ENCODE measurements at places on chromosomes 7 and 10.

DNA sequence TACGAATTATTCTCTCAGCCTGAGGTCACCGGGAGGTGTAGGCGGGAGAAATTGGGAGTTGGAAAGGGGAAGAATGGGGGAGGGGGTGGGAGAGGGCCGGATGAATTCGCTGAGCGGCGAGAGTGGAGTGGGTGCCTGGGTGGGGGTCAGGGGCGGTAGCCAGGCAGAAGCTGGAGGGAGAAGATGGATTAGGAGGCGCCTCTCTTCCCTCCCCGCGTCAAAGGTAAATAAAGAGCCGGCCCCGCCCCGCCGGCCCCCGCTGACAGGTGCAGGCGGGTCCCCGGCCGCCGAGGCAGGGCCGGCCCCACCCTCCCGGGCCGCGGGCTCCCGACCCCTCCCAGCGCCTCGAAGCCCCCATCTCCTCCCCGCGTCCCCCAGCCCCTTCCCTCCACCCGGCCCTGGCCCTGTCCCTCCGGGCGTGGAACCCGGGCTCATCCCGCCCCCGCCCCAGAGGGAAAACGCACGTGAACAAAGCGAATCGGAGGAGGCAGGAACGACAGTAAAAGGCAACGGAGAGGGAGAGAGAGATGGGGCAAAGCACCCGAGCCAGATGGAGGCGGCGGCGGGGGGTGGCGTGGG is 872 bp downstream of the FAM131B start:
- DNase-seq, result no peak

GRCh38 chr7:158863611-158864506 is 7.5 kb downstream of the DYNC2I1 start:
- peak; percentile 28 for DNase-seq

DNA sequence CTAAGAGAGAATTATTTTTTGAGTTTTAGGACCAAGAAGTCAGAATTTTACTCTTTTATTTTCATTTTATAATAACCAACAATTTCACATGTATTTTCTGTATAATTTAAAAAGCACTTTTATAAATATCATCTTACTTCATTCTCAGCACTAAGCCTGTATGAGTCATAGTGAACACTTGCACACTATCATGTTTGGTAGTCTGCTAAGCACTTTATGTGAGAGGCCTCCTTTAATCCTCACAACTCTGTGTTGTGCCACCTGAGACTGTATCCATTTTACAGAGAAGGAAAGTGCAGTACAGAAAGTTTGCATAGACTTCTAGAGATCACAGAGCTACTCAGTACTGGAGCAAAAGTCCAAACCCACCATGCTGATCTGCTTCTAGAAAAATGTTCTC is 939.6 kb downstream of the NRG3 start:
- no peak for DNase-seq

DNA sequence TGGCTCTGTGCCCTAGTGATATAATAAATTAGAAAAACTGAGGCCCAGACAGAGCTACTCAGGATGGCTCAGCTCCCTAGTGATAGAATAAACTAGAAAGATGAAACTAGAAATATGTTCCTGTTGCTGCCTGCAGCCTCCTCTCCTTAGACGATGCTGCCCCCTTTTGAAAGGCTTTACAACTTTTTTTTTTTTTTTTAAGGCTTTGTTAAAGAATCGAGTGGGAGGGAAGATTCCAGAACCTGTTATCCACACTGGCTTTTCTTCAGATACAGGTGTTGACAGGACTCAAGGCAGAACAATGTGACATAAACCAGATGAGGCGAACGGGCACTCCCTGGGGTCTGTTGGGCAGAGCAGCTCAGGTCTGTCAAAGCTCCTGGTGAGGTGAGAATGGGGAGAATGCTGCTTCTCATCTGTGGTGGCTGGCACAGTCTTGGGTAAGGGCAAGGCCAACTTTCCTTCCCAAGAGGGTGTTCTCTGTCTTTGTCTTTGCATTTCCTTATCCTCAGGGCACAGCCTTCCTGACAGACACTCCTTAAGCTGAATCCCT is 175.1 kb downstream of the COBL start:
- DNase-seq, result no peak

- DNase-seq, result no peak
Measured at GRCh38 chr7:110704225-110704624, 386.7 kb upstream of the LRRN3 start.

GRCh38 chr10:2201534-2202099 is 464.3 kb upstream of the ADARB2 start:
- no peak for DNase-seq

- no peak for DNase-seq
Measured at GRCh38 chr7:25954395-25954794, 197.6 kb upstream of the NFE2L3 start.

GRCh38 chr10:128463991-128464760 is 338.0 kb upstream of the MKI67 start:
- no peak for DNase-seq

- DNase-seq, result no peak
Measured at GRCh38 chr10:4671451-4672145, 154.4 kb upstream of the AKR1E2 start.

DNA sequence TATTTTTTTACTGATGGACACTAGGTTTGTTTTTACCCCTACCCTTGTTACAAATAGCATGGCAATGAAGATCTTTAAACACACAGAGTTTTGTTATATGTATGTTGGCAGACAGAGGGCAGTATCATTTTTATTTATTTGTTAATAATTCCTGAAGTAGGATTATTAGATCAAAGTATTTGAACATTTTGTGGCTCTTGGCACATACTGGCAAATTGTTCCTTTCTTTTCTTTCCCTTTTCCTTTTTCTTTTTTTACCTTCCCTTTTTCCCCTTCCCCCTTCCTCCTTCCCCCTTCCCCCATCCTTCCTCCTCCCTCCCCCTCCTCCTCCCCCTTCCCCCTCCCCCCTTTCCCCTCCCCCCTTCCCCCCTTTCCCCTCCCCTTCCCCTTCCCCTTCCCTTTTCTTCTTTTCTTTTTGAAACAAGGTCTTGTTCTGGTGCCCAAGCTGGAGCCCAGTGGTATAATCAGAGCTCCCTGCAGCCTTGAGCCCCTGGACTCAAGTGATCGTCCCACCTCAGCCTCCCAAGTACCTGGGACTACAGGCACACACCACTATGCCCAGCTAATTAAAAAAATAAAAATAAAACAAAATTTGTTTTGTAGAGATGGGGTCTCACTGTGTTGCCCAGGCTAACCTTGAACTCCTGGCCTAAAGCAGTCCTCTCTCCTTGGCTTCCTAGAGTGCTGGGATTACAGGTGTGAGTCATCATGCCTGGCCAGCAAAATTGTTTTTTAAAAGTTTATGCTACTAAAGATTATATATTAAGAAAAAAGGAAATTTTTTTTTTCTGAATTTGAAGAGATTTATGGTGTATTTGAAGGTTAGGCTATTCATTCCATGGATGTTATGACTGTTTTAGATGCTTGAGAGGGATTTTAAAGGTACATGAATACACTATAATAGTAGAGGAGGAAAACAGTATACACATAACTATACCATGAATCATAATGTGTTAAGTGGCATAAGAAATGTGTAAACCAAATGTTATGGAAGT is 39.3 kb downstream of the SEPTIN7 start:
- DNase-seq, result no peak

GRCh38 chr7:155979994-155980393 is 167.7 kb upstream of the SHH start:
- DNase-seq, result no peak

DNA sequence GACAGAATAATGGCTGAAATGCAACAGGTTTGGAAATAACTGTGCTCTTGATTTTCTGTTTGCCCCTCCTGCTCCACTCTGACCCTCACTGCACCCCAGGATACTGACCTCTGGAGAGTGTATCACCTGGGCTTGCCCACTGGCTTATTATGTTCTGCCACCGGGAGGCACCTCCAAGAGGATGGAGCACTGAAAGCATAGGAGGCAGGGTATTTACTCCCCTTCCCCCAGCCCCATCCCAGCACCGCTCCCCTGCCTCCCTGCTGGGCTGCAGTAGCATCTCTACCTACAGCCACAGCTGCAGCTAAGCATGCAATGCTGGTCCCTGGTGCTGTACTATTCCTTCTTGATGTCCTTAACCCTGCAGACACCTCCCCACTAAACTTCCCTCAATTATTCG is 26.4 kb downstream of the RAB11FIP2 start:
- DNase-seq, result no peak

DNA sequence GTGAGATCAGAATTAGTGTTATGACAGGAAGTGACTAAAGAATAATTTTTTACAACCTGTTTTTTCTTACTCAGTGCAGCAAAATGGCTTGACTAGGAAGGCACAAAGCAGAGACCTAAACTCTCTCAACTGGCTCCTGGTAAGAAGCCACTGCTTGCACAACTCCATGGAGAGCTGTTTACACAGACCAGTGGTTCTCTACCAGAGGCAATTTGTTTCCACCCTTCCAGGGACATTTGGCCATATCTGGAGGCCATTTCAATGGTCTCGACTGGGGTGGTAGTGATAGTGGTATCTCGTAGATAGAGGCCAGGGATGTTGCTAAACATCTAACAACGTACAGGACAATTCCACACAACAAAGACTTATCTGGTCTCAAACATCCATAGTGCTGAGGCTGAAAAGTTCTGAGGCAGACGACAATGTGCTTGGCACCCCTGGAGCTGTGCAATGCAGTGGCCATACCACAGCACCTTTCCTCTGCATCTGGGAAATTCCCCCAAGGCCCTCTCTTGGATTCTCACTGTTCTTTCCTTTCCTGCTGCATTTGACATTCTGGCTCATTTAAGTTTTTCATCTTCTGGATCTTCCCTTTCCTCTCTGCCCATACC is 105.4 kb upstream of the LAMB4 start:
- DNase-seq, result no peak

- DNase-seq, result no peak
Measured at GRCh38 chr7:68943786-68944185, 654.5 kb upstream of the AUTS2 start.

- no peak for DNase-seq
Measured at GRCh38 chr7:27593226-27593625, 69.5 kb downstream of the HIBADH start.

DNA sequence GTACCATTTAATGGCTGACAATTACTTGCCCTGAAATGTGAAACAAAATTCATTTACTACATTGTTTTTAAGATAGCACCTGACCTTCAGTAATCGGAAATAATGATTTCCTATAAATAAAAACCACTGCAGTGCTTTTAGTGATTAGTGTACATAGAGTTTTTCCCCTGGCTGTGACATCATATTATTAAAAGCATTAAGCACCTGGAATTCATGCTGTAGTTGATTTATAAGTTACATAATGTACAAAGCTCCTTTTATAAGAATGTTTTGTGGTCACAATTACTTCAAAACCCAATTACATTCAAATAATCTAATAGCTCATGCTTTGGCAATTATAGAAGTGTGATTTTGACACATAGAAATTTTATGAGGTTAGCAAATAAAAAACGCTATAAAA is 44.3 kb upstream of the EIF4H start:
- DNase-seq, result no peak

- DNase-seq, result no peak
Measured at GRCh38 chr10:108049668-108050067, 885.2 kb upstream of the SORCS1 start.

GRCh38 chr10:86524225-86524962 is 2.8 kb upstream of the WAPL start:
- DNase-seq, result no peak

- no peak for DNase-seq
Measured at GRCh38 chr7:741191-741671, 14.2 kb upstream of the PRKAR1B start.

DNA sequence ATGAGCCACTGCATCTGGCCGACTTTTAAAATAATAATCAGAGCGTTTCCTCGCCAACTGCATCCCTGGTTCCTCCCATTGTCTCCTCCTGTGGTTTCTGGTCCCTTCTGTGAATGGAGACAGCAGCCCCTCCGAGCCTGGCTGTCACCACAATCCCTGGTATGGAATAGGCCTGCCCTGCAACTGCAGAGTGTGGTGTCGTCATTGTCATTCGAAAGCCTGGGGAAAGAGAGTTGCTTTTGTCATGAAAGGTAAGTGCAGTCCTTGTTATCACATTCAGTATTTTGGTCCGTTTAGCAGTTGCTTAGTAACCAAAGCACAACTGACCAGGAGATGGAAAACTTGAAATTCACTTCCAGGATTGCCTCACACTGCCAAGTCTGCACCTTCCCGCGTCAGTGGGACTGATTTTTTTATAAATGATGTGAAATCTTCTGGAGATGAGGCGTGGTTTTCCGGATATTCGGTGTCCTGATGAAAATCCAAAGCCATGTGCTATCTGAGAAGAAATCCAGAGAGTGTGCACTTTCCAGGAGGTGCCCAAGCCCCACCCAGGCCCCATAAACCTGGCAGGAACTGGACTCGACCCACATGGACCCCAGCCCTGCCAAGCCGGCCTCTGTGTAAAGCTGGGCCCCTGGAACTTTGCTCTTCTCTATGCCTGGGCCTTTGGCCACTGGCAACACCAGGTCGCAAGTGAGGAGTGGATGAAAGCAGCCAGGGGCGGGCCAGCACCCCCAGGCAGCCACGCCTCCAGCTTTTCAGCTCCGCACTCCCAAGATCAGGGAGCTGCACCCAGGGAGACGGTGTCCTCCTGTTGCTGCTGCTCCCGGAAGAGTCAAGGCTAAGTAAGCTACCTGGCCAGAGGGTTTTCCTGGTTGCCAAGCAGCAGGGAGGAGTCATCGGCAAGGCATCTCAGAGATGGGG is 133.7 kb upstream of the SH2B2 start:
- no peak for DNase-seq

All from stimulated activated CD8-positive, alpha-beta memory T cell treated with anti-CD3 and anti-CD28 coated beads, Interleukin-7, amount 100 ng/mL, for 48 hours (primary cell).